Activated CD8-positive, alpha-beta memory T cell treated with anti-CD3 and anti-CD28 coated beads for 1 hour (primary cell): ENCODE measurements at places on chromosomes 3 and 15.

DNA sequence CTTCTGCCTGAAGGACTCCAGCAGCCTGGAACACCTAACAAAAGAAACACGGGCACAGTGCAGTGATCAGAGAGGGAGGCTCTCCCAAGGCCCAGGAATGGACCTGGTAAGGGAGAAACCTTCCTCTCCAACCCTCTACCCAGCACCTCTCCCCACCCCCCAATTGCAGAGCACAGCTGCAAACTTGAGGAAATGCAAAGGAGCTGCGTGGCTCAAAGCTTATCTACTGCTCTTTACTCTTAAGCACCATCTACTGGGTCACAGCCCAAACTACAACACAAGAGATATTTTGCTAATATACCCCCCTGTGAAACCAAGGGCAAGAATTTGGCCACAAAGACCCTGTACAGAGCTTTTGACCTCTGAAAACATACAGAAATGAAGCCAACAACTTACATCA, 328.3 kb downstream of the OXSM start:
- DNase-seq, result no peak

DNA sequence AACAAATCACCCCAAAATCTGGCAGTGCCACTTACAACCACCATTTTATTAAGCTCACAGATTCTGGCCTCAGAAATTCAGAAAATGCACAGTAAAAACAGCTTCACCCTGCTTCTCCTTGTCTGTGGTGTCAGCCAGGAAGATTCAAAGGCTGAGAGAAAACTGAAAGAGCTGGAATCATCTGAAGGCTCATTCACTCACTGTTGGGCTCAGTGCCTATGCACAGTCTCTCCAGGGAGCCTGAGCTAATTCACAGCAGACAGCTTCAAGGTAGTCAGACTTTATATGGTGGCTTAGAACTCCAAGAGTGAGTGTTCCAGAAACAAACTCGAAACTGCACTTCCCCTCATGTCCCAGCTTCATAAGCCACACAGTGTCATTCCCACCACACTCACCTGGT, 16.5 kb upstream of the PLOD2 start:
- no peak for DNase-seq

DNA sequence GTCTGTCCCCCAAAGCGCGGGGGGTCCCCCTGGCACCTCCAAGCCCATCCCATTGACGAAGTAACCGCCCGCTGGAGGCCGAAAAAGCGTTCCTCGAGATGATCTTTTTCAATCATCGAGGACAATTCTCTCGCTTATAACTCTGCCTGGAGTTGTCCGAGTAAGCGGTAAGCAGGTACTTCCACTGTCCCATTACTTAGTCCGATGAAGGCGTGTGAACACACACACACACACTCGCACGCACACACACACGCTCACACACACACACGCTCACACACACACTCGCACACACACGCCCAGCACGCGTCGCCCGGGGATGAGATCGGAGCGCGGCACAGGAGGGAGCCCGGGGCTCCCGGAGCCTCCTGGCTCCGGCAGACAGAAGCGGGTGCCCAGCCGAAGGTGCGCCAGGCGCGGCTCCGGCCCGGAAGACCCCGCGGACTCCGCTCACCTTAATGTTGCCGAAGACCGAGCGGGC, 430 bp downstream of the SLCO2A1 start:
- no peak for DNase-seq

DNA sequence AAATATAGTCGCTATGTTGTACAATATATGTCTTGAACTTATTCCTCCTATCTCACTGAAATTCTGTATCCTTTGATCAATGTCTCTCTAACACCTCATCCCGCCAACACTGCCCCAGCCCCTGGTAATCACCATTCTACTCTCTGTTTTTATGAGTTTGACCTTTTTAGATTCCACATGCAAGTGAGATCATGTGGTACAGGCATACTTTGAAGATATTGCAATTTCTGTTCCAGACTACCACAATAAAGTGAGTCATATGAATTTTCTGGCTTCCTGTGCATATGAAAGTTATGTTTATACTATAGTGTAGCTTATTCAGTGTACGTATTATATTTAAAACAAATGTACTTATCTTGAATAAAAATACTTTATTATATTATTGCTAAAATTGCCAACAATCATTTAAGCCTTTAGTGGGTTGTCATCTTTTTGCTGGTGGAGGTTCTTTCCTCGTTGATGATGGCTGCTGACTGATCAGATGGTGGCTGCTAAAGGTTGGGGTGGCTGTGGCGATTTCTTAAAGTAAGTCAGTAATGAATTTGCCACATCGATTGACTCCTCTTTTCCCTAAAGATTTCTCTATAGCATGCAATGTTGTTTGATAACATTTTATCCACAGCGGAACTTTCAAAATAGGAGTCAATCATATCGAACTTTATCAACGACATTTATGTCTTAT, 257.2 kb downstream of the NFKBIZ start:
- no peak for DNase-seq
